ENCODE measurements at places on chromosomes 4 and X. TPM values are rescaled to one million over a fixed set of nuclear protein-coding genes. Genes with fewer than 3 reads are reported as not detected.

Gene BMP2K
- 7.6 TPM for polyA plus RNA-seq

Gene XAGE2
- polyA plus RNA-seq, result not detected

Gene GLOD5
- not detected for polyA plus RNA-seq

Gene ART3
- 1.0 TPM for polyA plus RNA-seq

Gene GALNT7
- polyA plus RNA-seq, result 11.6 TPM

Gene DCAF4L1
- polyA plus RNA-seq, result 0.06 TPM

Gene ITIH6
- 0.01 TPM for polyA plus RNA-seq

Gene ESX1
- polyA plus RNA-seq, result not detected

Gene CD99
- polyA plus RNA-seq, result 496 TPM

Gene WDFY3
- 20.6 TPM for polyA plus RNA-seq

Gene ACSL1
- 94.3 TPM for polyA plus RNA-seq

Gene GAGE12F
- not detected for polyA plus RNA-seq

Gene PRRG3
- 1.3 TPM for polyA plus RNA-seq

GRCh38 chr4:98890702-98891455, 38.1 kb downstream of the EIF4E start:
- no peak for DNase-seq

DNA sequence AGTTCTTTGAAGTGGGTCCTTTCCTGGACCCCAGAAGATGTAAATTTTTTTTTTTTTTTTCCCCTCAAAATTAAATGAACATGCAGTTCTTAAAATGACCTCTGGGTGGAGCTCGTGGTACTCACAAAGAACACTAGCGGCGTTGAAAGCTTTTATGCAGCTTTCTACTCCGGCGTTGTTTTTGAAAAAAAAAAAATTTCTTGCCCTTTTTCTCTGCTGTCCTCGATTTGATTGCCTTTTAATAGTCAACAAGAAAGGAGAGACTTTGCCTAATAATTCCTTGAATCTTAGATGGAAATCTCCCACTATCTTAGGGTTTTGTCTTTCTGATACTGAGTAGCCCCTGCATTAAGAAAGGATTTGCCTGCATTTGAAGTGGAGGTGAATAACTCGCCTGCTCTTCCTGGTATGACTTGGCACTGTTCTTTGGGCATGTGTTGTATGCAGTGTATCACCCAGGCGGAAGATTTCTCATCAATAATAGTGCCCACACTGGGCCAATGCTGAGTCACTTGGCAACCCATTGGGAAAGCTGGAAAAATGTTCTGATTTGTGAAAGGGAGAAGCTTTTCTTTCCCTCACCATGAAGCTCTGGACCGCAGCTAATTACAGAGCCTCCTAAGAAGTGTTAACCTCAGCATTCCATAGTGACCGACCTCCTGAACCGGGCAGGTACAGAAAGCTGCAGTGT, 104.0 kb downstream of the PHEX start:
- DNase-seq, result no peak

DNA sequence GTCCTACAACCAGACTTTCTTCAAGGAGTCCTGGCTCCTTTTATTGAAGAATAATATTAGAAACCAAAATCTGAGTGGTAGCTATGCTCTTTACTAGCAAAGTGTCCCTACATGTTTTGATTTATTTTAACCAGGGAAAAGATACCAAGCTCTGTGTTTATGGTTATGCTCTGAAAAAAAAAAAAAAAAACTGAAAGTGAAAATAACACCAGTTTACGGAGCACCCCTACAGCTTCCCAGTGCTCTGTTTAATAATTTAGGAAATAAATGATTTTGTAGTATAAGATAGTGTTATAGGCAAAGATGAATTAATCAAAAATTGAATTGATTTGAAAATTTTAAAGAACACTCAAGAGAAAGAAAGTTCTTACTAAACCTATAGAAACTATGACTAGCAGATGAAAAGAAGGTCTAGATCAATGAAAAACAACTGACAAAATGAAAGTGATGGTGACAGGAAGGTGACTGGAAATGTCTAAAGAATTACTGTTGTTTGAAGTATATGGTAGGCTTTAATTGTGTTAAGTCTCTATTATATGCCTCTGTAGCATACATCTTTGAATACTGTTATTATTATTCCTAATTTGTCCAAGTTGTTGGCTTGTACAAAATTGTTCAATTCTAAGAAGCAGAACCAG, 1698.4 kb upstream of the PCDH10 start:
- DNase-seq, result no peak

- DNase-seq, result no peak
These were observed 28.7 kb downstream of the RBPJ start for GRCh38 chr4:26349496-26349895.

DNA sequence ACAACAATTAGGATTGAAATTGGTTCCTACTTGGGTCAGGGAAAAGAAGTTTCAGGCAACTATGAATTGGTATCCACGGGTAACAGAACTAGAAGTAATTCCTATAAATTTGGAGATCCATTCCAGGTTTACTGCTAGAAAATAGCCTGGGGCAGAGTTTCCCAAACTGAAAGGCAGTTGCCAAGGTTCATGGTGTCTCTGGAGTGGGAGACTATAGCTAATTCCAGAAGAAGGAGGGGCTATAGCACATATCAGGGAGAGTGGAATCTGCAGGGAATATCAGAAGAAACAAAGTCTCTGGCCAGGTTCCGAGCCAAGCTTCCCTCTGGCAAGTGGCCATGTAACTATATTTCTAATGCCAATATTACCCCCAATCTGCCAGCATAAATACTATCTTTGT, 166.3 kb downstream of the GALNTL6 start:
- DNase-seq, result no peak

- no peak for DNase-seq
These were observed 1.9 kb downstream of the SLC10A3 start for GRCh38 chrX:154488336-154489075.

DNA sequence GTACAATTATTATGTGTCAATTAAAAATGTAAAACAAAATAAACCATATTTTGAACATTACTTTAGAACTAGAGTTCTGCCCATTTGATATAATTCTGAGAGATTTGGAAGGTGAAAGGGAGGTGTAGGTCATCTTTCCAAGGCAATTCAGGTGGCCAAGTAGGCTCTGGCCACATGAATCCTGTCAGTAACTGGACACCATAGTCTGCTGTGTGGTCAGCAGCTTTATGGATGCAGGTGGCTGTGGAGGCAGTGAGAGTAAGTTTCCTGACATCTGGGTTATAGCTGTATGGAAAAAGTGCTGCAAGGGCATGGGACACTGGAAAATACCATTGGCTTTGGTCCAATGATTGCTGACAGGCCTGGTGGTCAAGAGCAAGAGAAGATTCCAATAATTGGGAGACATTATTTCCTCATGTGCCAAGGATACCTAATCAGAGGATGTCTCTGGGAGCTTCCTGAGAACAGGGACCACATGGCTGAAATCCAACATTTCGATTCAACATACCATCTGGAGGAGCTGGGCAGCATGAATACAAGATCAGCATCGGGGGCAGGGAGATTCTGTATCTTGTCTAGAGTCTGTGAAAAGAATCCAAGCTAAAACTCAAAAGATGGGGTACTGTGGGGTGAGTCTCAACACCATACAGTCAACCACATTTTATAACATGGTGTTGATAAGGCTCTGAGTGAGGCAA, 523.1 kb downstream of the MID1IP1 start:
- DNase-seq, result no peak

DNA sequence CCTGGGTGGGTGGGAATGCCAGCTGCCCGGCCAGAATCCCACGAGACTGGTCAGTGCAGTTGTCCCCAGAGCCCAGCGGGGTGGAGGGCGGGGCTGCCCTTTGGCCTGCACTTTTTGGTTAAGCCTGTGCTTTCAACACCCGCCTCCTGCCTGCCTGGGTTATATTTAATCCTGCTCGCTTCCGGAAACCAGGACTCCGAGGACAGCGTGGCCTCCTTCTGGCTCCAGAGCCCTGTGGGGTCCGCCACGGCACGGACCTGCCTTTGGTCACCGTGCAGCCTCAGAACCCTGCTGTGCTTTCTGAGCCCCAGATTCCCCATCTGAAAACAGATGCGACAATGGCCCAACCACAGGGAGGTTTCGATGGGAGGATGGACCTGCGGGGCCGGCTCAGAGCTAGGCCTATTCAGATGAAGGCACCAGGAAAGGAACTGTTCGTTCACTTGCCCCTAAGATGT, 29.4 kb upstream of the KIAA0232 start:
- DNase-seq, result no peak

DNA sequence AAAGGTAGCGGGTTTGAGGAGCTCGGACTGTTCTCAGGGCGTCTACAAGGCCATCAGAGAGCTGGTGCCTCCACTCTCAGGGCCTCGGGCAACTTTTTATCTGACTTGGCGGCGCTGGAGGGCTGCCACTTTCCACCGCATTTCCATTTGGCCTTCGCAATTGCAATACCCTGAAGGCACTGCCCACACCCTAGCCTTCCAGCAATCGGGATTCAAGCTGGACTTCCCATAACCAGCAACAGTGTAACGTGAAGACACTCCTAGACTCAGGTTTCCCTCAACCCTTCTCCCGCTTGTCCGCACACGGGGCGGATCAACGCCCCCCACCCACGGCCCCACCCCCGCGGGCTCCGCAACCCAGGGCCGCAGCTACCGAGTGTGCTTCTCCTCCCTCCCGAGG, 50.2 kb upstream of the BCOR start:
- DNase-seq, result no peak

GRCh38 chr4:68074397-68074796, 55.3 kb downstream of the TMPRSS11F start:
- DNase-seq, result no peak

DNA sequence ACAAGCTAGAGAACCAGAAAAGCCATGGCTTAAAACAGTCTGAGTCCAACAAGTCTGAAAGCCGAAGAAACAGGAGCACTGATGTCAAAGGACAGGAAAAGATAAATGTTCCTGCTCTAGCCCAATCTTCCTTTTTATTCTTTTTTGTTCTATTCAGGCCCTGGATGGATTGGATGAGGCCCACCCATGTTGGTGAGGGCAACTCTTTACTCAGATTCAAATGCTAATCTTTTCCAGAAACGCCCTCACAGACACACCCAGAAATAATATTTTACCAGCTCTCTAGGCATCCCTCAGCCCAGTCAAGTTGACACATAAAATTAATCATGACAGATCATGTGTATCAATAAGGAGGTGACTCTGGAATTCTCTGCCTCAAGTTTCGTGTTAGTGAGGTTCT, 1002.7 kb downstream of the STPG2 start:
- no peak for DNase-seq

DNA sequence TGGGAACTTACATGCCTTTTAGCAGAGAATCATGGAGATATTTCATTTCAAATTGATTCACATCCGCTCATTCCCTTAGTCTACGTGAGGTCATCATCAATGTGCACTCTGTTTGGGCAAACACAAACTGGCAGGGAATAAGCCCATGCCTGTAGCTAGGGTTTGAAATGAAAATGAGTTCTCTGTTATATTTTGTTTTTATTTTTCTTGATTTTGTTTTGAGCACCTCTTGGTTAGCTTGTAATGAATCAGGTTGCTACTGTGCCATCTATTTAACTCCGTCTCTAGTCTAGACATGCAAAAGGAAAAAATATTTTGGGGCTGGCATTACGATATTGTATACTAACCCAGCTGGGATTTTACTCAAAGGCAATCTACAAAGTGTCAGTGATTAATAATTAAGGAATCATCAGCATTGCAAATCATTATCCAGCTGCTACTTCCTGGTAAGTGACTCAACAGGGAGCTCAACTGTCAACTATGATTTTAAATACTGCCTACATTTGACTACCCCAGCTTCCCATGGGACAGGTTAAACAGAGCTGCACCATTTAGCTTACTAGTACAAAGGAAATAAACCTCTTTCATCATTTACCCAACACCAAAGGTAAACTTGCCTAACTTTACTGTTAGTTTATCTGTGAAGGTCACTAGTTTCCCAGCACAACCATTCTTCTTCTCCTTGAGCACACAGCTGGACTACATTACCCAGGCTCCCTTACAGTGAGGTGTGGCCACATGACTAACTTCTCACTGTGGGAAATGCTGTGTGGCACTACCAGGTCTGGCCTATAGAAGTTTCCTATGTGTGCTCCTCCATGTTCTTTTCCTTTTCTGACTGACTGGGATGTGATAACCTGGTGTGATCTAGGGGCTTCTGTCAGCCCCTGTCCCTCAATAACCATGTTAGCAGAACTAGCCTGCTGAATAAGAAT, 21.2 kb upstream of the TRPC5OS start:
- DNase-seq, result no peak

DNA sequence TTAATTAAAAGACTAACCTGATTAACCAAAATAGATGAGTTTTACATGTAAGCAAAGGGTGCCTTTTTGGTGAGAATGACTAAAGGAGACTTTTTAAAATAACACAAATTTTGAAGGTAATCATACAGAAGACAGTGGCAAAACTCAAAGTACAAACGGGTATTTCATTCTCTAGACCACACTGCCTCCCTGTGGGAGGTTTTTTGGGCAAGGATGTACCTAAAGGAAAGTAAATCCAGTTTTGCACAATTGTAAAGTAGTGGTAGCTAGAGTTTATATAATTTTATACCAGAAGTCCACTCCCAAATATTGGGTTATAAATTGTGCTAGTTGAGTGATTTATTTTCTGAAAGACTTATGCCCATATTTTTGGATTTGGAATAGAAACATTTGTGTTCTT, 201.0 kb downstream of the PAPSS1 start:
- DNase-seq, result peak; percentile 13

DNA sequence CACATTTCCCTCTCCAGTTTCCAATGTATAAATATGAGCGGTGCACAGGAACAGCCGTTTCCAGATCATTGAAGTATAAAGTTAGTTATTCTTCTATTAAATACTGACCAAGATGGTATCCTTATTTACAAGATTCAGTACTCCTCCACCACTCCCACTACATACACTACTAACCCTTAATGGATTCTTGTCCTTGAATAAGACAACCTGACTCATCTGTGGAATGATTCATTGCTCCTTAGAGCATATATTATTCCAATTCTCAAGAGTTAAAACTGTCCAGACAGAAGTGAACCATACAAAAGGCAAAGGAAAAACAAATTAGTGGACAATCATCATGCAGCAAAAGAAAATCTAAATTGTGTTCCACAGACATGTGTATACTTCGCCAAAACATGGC, 373.3 kb downstream of the IDS start:
- no peak for DNase-seq

Measured in urinary bladder (tissue), 4 donors.